ENCODE measurements at places on chromosomes 5 and 9.

DNA sequence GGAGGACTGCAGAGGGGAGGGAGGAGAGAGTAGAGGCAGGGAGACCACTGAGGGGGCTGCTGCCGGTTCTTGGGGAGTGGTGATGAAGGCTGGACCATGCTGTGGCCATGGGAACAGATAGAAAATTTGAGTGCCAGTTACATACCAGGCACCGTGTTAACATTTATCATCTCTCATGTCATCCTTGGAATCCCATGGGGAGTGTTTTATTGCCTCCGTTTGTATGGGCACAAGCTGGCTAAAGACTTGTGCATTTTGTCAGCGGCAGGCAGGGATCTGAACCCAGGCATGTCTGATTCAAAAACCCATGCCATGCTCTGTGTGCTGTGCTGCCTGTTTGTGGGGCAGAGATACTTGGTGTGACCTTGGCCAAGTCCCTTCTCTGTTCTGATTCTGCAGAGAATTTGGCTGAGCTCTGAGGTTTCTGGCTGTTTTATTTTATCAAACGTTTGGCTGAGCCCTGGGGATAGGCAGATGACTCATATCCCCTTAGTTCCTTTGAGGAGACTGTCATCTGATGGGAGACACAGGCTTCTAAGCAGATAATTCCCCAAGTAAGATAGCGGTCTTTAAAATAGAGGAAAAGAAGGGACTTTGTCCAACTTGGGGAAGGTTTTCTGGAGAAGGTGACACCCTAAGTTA, 22.2 kb downstream of the COL27A1 start:
- DNase-seq = no peak

DNA sequence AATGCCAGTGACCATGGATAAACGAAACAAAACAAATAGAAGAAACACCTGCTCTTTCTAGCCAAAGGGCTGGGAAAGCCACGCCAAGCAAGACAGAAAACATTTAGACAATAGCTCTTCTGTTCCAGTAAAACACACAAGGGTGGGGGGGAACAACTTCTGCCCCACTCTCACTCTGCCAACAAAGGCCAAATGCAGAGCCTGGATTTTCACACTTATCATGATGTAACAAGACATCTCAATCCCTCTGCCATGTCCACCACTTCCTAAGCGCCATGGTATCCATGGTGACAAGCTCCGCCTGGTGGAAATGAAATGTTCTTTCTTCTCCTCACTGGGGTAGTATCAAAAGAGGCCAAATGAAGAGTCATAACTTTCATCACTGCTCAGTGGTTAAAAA, 60.6 kb downstream of the DRD1 start:
- DNase-seq = no peak

DNA sequence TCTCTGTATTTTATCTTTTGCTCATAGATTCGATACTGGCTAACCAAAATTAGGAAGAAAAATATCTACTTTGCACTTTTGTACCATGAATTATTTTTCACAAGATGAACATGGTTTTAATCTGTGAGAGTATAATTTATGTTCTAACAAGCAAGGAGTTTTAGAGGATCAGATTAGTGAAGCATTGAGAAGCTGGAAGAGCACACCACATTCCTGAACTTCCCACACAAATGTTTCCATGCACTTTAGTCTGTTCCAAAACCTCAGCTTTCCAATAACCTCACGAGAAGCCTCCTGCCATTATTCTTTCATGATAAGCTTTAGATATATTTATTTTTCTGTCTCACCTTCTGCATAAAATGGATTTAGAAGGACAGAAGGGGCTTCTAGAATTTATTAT, 98.7 kb upstream of the MPDZ start:
- DNase-seq = no peak

GRCh38 chr9:94591876-94592275, 1.7 kb downstream of the FBP2 start:
- DNase-seq = no peak

GRCh38 chr9:89154651-89155336, 23.8 kb downstream of the SHC3 start:
- no peak for DNase-seq

GRCh38 chr9:31590091-31590490, 794.4 kb upstream of the ACO1 start:
- DNase-seq = no peak

- no peak for DNase-seq
These were observed 143.4 kb downstream of the FGF18 start for GRCh38 chr5:171562822-171563221.

DNA sequence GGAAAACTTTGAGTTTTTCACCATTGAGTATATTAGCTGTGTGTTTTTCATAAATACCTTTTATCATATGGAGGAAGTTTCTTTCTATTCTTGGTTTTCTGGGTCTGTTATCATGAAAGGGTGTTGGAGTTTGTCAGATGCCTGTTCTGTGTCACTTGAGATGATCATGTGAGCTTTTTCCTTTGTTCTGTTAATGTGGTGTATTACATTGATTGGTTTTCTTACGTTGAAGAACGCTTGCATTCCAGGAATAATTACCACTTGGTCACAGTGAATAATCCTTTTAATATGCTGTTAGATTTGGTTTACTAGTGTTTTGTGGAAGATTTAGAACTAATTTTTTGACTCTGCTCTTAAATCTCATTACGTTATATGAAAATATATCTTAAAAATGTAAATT, 7.8 kb downstream of the PLEKHG4B start:
- DNase-seq = no peak

- no peak for DNase-seq
These were observed 18.0 kb upstream of the JADE2 start for GRCh38 chr5:134507452-134507851.

GRCh38 chr5:58868931-58869330, 286.1 kb downstream of the RAB3C start:
- DNase-seq = no peak

DNA sequence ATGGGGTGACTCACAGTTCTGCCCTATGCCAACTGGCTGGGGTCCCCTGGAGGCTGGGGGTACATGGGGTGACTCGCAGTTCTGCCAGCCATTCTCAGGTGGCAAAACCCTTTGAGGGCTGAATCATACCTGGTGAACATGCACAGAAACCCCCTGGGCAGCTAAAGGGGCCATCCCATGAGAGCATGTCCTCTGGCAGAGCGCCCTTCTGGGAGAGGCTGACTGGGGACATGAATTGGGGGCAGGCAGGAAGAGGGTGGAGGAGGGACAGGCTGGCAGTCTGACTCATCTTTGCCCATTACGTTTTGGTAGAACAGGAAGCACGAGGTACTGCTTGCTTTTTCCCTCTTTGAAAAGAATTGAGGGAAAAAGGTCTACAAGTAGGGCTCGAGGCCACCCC, 16.7 kb downstream of the TRAF1 start:
- DNase-seq = no peak

- DNase-seq = no peak
These were observed 33.7 kb downstream of the TTLL11 start for GRCh38 chr9:122059214-122059954.

GRCh38 chr9:21267485-21268346, 27.9 kb upstream of the IFNA14 start:
- DNase-seq = no peak

- no peak for DNase-seq
These were observed 67.1 kb downstream of the GRAMD2B start for GRCh38 chr5:126490167-126490940.

- no peak for DNase-seq
These were observed 52.5 kb downstream of the CXXC5 start for GRCh38 chr5:139700711-139701055.

GRCh38 chr9:126834672-126835071, 25.8 kb upstream of the ZBTB34 start:
- no peak for DNase-seq

DNA sequence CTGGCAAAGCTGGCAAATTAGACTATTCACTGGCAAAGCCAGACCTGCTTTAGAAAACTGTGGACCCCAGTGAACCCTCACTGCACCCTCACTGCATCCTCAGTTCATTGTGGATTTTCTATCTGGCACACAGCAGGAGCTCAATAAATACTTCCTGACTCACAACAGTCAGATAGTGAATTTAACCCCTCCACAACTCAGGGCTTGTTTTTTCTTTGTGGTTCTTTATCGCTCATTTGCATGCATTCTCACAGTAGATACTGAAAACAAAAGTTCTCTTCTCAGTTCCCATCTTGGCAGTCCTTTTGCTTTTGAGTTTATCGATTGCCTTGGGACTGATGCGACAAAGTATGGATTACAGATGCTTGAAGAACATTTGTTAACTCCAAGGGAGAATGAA, 99.8 kb downstream of the ACTL7B start:
- no peak for DNase-seq

- no peak for DNase-seq
These were observed 9.3 kb downstream of the OBP2B start for GRCh38 chr9:133199648-133200321.

DNA sequence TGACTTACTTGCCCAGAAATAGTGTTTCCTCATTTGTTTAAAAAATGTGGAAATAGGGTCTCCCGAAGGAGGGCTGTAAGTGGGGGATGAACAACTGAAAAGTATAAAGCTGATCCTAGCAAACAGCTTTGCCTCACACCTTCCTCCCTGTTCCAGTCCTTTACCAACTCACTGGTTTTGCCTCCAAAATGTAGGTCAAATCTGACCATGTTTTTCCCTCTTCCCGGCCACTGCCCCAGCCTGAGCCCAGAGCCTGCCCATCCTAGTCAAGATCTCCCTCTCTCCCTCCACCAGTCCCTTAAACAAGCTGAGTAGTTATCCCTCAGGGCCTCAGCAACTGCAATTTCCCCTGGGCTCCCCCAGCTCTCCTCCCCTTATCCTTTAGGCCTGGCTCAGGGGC, 82.4 kb upstream of the FBXW11 start:
- DNase-seq = no peak

- no peak for DNase-seq
These were observed 131.0 kb downstream of the ADAMTS16 start for GRCh38 chr5:5270958-5271785.

- DNase-seq = no peak
These were observed 3.6 kb upstream of the SNAPC4 start for GRCh38 chr9:136403538-136403914.

DNA sequence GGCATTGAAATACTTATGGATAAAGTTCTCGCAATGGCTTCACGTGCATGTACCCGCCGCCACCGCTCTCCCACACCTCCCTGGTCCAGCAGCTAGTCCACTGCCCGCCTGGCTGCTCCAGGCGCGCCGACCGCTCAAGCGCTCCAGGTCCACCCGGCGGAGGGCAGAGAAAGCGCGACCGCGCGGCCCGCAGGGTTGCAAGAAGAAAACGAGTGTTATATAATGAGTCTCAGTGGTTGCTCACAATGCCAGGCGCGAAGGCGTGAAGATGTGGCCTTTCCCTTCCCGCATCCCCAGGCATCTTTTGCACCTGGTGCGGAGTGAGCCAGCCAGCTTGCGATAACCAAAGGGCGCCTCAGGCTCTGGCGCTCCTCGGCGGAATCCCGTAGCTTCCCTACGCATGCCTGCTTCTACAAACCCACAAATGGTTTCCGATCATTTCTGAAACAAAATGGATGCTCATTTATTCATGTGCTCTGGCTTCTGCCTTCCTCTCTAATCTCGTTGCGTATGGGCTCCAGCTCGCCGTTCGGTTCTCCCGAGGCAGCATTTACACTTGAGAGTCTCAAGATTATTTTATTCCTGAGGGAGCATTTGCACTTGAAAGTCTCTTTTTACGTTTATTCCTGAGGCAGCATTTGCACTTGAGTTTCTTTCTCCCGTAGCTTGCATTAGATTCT, 25.7 kb downstream of the CDKN2A start:
- DNase-seq = no peak

DNA sequence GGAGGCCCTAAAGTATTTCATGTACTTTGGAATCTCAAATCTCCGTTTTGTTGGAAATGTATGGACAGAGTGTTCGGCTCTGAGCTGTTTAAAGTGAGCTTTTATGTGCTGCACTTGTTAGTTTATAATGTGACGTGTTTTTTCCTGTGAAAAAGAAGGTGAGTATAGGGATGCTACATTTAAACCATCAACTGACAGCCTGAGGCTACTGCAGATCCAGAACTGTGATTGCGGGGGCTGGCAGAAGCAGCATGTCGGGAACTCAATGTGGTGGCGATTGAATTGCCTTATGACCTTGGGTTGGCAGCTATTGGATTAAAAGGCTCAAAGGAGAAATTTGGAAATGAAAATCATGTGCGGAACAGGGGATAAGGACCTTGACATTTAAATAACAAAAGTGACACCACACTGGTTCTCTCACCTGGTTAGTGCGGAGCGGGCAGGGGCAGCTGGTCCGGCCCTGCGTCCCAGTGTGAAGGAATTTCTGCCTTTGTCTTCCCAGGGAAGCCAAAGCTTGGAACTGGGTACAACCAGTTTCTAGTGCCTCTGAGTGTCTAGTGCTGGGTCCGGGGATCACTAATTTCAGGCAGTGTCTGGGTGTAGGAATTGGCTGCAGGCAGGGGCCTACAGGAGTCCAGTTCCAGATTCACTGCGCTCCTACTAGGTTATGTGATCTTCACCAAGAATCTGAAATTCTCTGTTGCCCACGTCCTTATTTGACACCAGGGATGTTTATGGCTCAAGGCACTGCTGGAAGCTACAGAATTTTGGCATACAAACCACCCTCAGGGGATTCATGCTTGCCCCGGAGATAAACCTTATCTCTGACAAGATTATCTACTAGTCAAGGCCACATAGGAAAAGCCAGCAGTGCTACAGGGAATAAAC, 120.7 kb upstream of the ERCC6L2 start:
- no peak for DNase-seq

All from NCI-H1694 treated with DMSO at 0.1 percent for 48 hours (cell line).